GM18507 (cell line): ENCODE measurements at places on chromosomes 3 and 15.

DNA sequence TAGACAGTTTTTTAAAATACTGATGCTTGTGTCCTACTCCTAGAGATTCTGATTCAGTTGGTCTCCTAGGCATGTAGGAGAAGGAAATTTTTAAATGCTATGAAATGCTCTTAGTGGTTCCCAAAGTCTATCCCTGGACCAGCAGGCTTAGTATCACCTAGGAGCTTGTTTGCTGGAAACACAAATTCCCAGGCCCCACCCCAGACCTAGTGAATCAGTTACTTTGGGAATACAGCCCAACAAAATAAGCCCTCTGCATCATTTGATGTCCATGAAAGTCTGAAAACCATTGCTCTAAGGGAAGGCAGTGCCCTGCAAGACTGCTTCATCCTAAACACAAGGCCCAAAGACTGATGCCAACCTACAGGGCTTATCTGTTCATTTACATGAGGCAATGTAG lies 36.3 kb downstream of the CCNL1 start:
- no peak for DNase-seq

GRCh38 chr15:32722136-32722535 lies 4.3 kb downstream of the GREM1 start:
- no peak for DNase-seq

DNA sequence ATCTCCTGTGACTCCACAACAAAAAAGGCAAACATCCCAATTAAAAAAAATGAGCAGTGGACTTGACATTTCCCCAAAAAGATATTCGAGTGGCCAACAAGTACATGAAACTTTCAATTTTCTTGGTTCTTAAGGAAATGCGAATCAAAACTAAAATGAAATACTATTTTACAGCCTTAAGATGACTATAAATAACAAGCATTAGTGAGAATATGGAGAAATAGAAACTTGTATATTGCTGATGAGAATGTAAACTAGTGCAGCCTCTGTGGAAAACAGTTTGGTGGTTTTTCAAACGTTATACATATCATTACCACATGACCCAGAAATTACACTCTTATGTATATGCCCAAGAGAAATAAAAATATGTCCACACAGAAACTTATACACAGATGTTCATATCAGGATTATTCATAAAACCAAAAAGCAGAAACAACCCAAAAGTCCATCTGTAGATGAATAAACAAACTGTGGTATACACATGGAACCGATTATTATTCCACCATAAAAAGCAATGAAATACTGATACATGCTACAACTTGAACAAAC lies 153.2 kb upstream of the GPR149 start:
- no peak for DNase-seq

GRCh38 chr3:16550676-16551341 lies 37.3 kb upstream of the RFTN1 start:
- DNase-seq: peak; percentile 44

DNA sequence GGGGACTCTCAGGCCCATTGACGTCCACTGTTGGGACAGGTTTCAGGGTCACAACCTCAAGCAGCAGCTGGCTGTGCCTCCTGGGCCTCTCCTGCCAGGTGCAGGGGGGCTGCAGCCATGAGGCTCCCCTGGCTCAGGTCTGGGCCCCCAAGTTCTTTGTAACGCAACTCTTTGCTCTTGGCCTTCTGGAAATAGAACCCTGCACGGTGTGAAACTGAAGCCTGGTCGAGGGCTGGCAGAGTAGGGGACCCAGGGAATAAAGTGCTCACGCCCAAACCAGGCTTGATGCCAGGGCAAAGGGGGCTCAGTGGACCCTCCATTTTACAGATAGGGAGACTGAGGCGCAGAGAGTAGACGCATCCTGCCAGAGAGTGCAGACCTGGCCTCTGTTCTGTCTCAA lies 771 bp downstream of the CALML4 start:
- DNase-seq: no peak

GRCh38 chr3:172156586-172156955 lies 117.2 kb downstream of the FNDC3B start:
- DNase-seq: no peak

DNA sequence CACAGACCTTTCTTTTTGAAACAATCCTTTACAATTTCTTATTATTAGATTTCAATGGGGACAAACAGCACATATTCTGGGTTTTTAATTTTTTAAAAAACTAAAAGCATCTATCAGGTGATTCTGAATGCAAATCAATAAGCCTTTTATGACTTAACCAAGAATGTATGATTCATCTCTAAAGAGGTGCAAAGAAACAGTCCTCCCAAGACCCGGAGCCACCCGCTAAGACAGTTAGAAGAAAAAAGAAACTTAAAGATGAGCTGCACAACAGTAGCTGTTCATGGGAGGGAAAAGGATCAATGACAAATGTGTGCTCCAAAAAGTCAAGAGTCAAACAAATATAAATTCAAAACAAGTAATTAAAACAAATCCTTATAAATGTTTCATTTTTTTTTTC lies 319.5 kb downstream of the THSD4 start:
- DNase-seq: no peak

GRCh38 chr15:22856659-22857058 lies 18.2 kb downstream of the NIPA2 start:
- no peak for DNase-seq

DNA sequence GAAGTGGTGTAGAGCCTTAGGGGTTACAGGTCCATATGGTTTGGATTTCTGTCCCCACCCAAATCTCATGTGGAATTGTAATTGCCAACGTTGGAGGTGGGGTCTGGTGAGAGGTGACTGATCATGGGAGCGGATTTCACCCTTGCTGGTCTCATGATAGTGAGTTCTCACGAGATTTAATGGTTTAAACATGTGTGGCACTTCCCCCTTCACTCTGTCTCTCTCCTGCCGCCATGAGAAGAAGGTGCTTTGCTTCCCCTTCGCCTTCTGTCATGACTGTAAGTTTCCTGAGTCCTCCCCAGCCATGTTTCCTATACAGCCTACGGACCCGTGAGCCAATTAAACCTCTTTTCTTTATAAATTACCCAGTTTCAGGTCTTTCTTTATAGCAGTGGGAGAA lies 43.1 kb upstream of the MFGE8 start:
- no peak for DNase-seq

- no peak for DNase-seq
These were observed 164.4 kb upstream of the RORA start for GRCh38 chr15:61393524-61393923.

DNA sequence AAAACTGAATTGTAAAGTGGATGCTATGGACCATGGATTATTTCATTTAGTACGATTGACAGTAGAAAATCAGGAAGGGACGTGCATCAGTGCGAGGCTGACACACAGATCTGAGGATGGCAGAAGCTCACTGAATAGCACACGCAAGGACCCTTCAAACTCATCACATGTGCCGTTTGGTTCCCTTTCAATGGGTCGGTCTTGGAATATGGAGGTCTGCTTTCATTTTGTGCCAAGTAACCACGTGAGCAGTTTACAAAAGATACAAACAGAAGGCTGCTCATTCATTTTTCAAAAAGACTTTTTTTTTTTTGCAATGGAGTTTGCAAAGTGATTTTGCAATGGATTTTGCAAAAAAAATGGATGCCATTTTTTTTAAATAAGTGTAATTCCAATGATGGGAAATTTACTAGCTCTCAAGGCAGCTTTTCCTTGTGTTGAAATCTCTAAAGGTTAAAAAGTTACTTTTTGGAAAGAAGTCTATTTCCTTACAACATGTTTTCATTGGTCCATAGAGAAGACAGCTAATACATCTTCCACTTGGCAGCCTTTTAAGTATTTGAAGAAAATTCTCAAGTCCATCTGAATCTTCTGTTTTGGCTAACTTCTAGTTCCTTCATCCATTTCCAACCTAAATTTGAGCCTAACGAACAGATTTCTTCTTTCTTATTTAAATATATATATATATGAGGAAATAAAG lies 392.3 kb upstream of the TPRG1 start:
- DNase-seq: no peak

DNA sequence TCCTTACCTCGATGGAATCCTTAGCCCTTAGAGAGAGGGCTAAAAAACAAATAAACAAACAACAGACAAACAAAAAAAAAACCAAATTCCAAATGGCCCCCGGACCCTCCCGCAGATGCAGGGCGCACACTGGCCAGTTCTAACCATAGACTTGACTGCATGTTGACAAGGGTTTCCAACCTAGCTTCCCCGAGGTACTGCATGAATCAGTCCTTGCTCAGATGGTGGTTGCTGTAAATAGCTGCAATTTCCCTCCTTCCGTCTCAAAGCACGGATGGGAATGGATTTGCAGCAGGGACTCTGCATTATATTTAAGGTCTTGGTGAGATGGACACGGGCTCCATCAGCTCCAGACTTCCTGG lies 162.8 kb downstream of the CD47 start:
- DNase-seq: no peak

GRCh38 chr3:148389916-148390315 lies 307.8 kb upstream of the AGTR1 start:
- DNase-seq: no peak

DNA sequence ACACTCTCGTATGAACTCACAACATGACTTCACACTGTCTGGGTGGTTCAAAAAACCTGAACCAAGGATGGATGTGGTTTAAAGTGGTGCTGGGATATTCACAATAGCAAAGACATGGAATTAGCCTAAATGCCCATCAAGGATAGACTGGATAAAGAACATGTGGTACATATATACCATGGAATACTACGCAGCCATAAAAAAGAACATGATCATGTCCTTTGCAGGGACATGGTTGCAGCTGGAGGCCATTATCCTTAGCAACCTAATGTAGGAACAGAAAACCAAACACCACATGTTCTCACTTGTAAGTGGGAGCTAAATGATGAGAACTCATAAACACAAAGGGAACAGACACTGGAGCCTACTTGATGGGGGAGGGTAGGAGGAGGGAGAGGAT lies 3.3 kb upstream of the PRSS50 start:
- DNase-seq: no peak

- no peak for DNase-seq
These were observed 34.3 kb upstream of the CMC1 start for GRCh38 chr3:28207000-28207733.

GRCh38 chr3:101809178-101810021 lies 30.4 kb downstream of the NXPE3 start:
- DNase-seq: no peak

DNA sequence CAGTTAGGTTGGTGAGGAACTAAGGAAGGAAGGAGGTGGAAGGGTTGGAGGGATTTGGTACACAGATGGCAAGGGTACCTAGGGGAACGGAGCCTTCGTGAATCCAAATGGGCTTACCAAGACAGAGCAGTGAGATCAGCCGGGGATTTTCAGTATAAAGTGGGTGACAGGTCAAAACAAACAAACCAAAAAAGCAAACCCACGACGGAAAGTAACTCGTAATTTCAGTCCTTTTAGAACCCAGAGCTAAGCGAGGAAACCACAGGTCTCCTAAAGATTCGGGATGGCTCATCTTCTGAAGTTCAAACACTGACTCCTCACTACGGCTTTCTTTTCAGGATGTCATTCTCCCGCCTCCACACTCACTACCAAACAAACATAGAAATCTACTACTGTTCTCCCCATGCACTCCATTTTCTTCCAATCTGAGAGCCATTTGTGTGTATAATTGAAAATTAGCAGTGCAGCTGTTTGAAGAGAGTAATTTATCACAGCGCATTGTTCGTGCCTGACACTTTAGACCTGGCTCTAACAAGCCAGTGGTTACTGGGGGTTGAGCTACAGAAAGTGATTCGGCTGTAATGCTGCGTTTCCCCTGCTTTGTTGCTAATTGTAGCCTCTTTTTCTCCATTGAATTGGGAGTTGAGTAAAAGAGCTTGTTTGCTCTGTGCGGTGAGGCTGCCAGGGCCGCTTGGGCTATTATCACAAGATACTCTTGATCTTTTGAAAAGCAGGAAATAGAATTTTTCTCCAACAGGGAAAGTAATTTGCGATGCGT lies 64.7 kb upstream of the CCDC39 start:
- DNase-seq: no peak

DNA sequence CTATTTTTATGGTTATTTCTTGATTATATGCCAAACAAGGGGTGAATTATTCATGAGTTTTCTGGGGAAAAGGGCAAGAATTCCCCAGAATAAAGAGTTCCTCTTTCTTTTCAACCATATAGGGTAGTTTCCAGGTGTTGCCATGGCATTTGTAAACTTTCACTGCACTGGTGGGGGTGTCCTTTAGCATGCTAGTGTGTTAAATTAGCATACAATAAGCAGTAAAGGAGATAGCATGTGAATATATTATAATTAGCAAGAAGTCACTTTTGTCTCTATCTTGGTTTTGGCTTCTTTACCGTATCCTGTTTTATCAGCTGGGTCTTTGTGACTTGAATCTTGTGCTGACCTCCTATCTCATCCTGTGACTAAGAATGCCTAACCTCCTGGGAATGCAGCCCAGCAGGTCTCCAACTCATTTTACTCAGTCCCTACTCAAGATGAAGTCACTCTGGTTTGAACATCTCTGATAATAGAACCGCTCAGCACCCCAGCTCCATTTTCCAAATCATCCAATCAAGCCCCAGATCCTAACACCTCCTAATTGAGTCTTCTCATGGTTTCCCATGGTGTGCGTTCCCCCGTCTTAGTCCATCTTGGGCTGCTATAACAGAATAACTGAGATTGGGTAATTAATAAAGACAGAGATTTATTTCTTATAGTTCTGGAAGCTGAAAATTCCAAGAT lies 3.4 kb upstream of the SELENOT start:
- no peak for DNase-seq

- no peak for DNase-seq
These were observed 158.7 kb downstream of the APBA2 start for GRCh38 chr15:29044503-29044901.

DNA sequence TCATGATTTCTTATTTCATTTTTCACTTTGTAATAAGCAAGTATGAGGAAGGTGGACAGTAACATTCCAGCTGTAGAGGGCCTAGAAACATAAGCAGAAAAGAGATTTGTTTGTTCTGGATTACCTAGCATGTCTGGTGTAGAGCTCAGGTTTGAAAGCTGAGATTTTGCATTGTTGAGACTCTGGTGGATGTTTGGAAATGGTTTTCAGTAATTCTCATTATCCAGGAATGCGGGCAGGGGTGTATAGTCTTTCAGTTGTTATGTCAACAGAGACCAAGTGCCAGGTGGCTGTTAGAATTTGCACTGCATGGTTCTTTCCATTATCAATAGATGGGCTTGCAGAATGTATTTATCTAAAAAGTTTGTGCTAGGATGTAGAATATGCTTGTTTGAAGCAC lies 10.9 kb downstream of the GPD1L start:
- no peak for DNase-seq

DNA sequence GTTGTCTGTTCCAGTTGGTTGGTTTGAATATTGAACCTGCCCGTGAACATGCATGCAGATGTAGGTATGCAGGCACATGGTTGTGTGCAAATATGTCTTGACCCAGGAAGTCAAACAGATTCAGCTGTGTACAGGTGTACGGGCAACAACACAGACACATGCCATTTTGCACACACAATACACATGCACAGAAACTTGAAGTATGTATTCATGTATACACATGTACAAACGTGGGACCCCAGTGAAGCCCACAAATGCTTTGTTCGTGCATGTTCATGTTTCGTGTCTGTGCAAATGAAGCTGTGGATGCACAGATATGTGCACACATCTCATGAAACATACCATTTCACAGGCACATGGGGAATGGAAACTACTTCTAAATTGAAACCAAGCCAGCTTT lies 30.7 kb downstream of the IDH3A start:
- DNase-seq: no peak

- no peak for DNase-seq
These were observed 22.8 kb downstream of the GAP43 start for GRCh38 chr3:115646027-115646690.

- no peak for DNase-seq
These were observed 108.8 kb downstream of the STAC start for GRCh38 chr3:36489101-36489500.
